ENCODE measurements at places on chromosomes 16 and 17.

DNA sequence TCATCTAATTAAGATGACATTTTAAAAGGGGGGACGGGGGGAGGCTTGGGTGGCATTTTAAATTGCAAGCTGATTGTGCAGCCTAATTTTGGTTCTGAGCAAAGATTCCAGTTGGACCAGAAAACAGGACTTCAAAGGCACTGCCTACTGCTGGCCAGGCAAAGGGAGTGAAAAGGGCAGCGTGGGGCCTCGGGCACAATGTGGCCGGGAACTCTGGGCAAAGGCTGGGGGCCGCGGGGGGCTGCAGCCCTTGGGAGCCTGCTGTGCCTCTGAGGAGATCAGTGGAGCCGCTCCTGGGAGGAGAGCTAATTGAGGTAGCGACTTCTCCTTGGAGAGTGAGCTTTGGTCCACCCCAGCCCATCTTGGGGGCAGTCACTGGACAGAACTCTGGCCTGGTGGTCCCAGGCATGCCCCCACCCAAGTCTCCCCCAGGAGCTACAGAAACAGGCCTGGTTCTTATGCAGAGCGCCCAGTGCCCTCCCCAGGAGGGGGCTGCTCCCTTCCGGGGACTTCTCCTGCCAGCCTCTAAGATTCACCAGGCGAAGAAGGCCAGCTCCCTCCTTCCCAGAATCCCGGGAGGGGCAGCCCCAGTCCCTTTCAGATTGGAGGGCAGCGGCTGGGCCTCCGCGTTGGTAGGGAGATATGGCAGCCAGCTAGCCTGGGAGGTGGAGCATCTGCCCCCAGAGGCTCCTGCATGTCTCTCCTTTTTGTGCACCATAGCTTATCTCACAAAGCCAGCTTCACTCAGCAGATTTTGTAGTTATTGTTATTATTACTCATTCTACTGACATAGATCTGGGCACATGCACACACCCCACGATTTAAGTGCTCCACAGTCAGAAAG is 115.6 kb downstream of the GNAO1 start:
- no peak for DNase-seq

DNA sequence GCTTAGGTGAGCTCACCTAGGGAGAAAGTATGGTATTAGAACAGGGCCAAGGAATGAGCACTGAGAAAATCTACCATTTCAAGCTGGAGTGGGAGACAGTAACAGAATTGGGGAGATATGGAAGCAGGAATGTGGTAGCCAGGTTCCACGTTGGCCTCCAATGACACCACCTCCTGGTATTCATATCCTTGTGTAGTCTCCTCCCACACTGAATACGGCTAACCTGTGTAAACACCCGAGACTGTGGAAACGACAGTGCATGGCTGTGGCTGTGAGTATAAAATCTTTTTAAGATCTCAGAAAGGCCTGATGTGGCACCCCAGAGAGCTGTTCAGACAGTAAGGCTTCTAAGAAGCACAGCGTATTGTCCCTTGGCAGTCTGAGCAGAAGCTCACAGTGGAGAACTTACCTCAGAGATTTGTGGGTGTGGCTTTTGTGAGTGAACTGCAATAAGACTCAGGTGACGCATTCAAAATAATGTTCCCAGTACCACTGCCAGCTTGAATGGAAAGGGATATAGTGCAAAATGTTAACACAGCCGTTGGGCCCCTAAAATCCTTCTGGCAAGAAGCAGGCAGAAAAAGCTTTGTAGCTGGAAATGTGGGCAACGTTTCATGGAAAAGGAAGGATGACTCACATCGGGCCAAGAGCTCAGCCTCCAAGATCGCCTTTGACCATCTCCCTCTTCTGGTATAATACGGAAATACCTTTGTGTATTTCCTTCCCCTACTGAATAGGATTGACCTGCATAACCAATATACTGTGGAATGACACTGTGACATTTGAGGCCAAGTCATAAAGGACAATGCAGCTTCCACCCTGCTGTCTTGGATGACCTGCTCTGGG is 14.4 kb downstream of the SDR42E1 start:
- DNase-seq = no peak

DNA sequence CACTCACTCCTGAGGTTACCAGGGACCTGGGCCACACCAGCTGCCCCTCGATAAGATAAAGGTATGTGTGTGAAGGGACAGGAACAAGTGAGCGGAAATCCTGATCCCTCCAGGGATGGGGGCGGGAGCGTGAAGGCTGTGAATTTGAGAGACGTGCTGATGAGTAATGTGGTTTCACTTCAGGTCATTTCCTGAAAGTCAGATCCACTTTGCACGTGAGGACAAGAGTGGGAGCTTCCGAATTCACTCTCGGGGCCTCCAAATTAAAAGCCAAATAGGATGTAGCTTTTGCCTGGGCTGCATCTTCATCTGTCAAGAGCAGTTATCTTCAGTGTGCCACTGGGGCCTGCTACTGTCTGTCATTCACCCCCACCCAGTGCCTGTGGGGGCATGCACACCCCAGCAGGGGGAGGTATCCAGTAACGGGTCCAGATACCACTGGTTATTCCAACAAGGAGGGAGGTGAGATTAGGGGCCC is 87.4 kb upstream of the LHX1 start:
- DNase-seq = peak; percentile 16

DNA sequence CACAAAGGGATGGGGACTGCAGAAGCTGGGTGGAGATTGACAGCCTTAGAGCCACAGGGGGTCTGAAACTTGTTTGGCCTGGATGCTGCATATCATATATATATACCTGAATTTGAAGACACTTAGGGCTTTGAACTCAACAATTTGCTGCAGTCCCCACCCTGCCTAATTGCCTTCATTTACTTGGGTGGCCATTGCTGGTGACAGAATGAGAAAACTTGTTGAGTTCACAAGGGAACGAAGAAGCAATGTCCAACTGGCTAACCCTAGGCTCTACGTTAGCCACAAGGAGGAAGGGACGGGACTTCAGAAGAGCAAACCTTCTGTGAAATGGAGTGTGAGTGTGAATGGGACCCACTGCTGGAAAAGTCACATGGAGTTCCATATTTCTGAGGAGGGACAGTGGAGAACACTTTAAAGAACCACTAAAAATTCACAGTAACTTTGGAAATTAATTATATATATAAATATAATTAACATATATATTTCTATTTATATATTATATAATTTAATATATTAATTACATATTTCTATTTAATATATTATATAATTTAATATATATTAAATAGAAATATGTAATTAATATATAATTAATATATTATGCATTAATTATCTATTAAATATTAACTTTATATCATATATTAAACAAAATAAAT is 215.3 kb upstream of the SOX9 start:
- DNase-seq = no peak

DNA sequence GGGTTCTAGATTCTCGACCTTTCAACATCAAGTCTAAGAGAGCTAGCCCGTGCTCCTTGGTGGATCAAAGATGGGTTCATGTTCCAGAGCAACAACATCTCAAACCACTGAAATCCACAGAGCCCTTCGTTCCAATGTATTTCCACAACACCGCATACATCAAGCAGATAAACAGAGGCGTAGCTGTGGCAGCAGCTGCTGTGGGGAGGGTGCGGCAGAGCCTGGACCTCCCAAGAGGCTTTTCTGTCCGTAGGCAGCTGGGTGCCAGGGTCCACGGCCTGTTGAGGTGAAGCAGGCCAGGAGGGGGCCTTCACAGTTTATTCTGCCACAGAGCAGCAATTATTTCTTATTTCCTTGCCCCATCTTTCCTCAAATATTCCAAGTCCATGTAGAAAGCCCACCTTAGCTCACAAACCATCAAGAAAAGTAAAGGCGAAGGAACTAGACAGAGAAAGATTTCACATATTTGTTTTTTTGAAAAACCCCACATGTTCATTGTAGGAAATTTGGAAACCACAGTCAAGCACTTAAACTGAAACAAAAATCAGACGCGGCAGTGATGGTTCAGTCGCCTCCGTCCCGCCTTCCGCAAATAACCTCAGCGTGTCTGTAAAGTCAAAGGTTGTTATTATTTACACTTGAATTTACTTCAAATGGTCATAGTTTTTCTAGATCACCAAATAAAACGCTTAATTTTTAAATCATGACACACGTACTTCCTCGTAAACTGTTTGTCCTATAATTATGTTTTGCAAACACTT is 144.6 kb upstream of the FOXF1 start:
- no peak for DNase-seq

- DNase-seq = no peak
Observed at GRCh38 chr17:53950207-53950857, 127.6 kb downstream of the KIF2B start.

DNA sequence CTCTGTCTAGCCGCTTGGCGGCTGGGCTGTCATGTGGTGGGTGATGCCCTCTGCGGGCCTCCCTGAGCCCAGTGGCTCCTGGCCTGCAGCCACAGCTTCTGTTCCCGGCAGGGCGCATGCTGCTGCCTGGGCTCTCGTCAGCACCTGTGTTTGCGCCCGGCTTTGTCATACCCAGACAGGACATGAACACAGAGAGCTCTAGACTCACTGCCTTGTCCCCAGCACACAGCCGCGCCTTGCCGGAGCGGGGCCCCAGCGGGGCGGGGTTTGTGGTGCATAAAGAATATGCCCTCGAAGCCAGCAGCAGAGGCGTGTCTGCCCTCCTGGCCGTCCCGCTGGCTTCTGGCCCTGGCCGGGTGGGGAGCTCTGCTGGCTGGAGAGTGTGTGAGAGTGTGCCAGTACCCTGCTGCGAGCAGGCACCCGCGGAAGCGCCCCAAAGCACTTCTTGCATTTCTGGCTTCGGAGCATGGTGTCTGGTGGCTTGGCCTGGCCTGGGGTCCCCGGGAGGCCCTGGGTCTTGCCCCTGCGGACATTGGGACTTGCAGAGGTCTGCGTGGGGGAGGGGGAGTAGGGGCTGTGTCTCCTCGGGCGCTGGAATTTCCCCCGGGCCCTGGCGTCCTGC is 14.4 kb downstream of the ASPSCR1 start:
- no peak for DNase-seq

DNA sequence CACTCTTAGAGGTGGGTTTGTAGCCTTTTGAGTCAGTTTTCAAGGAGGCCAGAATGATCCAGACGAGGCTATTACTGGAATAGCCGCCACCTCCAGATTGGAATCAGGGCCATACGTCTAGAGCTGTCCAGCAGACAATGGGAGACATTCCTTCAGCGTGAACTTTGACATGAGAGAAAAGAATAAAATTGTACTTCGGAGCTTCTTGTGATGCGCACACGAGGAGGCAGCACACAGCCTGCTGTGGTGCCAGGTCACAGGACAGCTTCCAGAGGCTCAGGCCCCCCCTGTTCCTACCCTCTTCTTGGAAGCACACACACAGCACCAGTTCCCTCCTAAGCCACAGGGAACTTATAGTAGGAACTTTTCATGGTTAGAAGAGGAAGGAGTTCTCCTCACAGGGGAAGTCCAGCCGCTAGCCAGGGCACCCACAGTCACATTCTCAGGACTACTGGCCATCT is 81.0 kb downstream of the VPS53 start:
- DNase-seq = no peak

GRCh38 chr17:43880420-43880991 is 26.8 kb downstream of the MPP2 start:
- DNase-seq = peak; percentile 21
